ENCODE measurements at places on chromosomes 7 and 10.

DNA sequence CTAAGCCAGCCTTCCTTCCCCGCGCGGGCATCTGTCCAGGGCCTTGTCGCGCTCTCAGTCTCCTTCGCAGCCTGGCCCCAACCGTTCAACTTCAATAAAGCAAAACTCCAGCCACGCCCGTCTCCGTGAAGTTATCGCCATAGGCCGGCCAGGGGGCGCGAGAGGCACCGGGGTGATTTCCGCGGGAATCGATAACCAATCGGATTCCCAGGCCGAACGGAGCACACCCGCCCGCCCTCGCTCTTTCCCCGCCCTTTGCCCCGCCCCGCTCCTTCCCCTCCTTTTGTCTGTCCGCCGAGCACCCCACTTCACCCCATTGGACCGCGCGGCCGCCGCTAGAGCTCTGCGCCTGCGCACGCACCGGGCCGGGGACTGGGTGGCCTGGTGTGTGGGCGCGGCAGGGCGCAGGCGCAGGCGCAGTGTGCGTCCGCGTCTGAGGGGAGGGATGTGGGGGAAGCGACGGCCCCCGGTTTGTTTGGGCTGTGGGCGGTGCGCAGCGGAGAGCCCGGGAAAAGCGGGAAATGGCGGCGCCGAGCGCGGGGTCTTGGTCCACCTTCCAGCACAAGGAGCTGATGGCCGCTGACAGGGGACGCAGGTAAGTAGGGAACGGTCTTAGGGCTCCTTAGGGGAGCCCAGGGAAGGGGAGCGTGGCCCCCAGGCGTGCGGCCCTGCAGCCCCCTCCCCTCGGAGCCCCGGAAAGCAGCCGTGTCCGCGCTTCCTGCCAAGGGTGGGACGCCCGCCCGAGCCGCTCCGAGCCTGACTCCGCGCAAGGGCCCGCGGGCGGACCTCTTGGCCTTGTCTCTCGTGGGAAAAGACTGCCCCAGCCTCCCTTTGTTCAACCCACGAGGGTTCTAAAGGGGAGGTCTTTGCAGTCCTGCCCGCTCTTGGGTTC, at the start of gene CASP2:
Gene CASP2 (plus strand): TSS at position 417 of the 892 bp plus-strand sequence. CDS start 105 bp downstream, at position 522.
- DNase-seq, result peak; percentile 94

GRCh38 chr10:34098821-34099567, 716.1 kb downstream of the PARD3 start:
- DNase-seq, result no peak

DNA sequence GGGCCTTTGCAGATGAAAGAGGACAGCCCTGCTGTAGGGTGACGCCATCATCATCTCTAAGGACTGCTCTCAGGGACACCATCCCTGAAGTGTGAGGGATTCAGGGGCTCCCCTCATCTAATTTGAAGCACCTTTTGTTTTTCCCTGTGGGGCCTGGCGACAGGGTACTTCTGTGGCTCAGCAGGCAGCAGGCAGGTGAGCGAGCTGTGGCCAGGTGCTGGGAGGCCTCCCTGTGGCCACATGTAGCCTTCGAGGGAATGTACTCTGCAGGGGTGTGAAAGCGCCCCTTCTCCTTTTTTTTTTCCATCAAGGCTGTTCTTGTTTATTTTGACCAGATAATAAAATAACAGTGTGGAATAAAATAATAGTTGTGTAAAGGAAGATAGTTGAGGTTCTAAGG, 118.2 kb upstream of the DPP6 start:
- no peak for DNase-seq

- no peak for DNase-seq
Observed at GRCh38 chr7:88756802-88757201, 2.7 kb upstream of the ZNF804B start.

DNA sequence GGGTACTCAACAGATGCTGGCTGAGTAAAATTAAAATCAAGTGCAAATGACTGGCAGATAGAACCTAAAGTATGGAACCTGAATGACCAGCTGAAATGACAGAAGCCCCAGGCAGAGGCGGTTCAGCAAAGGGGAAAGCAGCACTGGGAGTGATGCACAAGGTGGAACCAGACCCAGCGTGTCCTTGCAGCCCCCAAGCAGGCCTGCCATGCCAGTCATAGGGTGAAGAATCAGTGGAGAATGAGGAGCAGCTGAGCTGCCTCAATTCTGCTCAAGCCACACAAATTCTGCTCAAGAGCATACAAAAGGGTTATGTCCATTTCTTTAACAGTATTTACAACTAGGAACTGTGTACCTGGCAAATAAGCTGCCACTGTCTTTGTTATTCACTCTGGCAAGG, 8.7 kb downstream of the ACTR1A start:
- DNase-seq, result no peak
